BJ (cell line): ENCODE measurements at places on chromosomes 12 and 14.

DNA sequence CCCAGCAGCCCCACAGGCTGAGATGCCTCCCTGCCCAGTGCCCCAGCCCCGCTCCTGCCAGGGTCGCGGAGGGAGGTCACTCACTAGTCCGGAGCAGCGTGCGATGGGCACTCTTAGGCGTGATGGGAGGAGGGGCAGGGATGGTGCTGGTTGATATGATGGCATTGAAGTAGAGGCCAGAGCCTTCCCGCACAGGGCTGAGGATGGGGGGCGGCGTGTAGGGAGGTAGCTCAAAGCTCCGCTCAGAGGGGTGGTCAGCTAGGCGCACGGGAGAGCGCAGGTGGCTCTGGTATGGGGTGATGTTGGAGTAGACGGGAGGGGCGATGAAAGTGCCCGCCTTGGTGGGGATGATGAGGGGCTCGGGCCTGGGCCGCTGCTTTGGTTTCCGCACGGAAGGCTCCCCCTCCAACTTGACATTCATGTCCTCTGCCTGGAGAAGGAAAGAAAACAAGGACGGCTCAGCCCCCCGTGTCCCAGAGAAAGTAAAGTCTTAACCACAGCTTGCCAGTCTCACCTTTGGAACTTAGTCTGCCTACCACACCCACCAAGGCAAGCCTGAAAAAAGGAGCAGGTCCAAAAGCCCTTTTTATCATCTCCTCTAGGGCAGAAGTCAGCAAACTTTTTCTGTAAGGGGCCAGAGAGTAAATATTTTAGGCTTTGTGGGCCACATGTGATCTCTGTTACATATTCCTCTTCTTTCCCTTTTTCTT is 15.5 kb upstream of the PNMA1 start:
- no peak for DNase-seq

- DNase-seq: no peak
Observed at GRCh38 chr14:39472078-39472477, 39.8 kb upstream of the FBXO33 start.

DNA sequence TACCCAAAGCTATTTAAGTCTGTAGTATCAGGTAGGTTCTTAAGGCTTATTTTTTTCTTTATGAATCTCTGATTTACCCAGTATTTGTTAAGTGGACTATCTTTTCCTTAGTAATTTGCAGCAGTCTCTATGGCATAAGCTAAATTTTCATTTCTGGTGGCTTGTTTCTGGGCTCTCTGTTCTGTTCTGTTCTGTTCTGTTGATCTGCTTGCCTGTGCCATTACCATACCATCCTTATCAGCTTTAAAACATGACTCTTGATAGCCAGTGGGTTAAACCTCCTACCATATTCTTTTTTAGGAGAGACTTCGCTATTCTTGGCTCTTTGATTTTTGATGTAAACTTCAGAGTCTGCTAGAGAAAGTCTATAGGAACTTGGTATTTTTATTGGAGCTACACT is 46.8 kb downstream of the PCNX1 start:
- DNase-seq: no peak

DNA sequence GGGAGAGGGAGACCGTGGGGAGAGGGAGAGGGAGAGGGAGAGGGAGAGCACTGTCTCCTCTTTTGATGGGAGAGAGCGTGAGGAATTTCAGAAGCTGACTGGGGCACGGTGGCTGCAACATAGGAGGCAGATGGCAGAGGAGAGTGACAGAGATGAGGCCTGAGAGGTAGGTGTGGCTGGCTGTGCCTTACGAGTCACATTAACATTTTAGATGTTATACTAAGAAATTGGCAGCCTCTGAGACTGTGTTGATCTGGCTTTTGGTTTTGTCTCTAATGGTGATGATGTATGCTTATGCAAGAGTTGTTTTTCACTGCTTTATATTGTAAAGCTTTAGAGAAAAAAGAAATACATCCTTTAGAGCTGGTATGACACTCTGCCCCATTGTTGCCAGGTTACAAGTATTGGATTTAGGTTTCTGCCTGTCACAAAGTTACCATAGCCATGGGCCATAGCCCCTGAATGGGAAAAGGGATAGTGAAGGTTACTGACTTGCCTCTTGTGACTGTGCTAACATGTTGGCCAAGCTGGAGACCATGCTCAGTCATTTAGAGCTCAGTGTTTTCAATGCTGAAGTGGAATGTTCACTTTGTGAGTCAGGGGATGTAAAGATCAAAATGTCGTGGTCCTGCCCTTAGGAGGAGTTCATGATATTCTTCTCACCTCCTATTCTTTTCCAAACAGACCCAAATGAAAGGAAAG is 186.2 kb downstream of the SYNE2 start:
- no peak for DNase-seq

GRCh38 chr12:132100306-132101065 is 43.6 kb downstream of the DDX51 start:
- DNase-seq: no peak

DNA sequence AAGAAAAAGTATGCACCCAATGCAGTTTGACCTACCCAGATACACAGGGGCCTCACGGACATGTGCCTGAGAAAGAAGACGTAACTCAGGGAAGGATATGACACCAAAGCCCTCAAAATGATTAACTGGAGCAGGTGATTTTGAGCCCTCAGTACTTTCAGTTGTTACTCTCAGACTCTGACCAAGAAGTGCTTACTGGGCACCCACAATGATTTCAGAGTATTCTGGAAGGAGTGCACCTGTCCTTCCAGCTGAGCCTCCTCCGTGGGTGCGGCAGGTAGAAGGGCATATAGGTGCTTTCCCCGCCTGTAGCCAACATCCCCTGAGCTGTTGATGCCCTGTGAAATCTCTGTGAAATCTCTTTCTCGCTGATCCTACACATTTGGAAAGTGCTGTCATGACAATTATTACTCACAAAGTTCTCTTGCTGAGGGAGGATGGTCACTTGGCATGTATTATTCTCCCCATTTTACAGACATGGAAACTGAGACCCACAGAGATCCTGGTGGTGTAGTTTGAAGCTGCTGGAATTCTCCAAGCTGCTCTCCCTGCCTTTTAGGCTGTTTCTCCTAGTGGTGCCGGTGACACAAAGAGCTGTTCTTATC is 154.3 kb upstream of the CCND2 start:
- no peak for DNase-seq

- no peak for DNase-seq
Observed at GRCh38 chr14:100791348-100791735, 34.6 kb upstream of the MEG3 start.

GRCh38 chr12:65765436-65765813 is 58.9 kb upstream of the HMGA2 start:
- DNase-seq: no peak

DNA sequence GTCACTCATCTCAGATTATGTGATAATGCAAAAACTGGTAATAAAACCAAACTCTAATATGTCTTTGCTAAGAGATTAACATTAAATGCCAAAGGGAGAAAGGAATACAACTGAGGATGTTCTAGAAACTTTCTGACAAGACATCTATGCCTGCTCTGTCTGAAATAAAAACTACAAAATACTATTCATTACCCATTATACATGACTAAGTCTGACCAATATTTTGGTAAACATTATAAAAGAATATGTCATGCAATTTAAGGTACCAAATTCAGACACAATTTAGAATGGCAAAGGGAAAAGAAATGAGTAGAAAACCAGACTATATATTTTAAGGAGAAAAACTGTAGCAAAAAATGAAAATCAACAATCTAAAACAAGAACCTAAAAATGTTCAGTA is 39.5 kb downstream of the UBR7 start:
- no peak for DNase-seq

DNA sequence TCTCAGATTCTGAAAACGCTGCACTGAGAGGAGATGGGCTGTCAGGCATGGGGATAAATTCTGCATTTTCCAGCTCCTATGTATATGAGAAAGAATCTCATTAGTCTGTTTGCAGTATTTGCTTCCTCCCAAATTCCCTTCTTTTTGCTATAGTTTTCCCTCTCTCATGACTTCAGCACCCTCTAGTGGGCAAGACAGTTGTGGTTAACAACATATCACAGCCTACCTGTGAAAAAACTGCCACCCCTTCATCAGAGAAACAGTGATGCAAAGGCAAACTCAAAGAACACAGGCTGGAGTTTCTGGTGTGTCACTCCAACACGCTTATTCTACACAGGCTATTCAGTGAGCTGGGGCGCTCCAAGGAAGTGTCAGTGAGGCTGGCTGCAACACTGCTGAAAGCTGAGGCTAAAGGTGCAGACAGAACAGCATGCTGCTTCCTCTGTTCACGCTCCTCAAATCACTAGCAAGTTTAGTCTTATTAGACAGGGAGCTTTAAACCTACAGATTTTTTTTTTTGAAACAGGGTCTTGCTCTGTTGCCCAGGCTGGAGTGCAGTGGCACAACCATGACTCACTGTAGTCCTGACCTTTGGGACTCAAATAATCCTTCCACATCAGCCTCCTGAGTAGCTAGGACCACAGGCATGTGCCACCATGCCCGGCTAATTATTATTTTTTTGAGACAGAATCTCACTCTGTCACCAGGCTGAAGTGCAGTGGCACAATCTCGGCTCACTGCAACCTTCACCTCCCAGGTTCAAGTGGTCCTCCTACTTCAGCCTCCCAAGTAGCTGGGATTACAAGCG is 19.3 kb downstream of the ZC2HC1C start:
- no peak for DNase-seq

DNA sequence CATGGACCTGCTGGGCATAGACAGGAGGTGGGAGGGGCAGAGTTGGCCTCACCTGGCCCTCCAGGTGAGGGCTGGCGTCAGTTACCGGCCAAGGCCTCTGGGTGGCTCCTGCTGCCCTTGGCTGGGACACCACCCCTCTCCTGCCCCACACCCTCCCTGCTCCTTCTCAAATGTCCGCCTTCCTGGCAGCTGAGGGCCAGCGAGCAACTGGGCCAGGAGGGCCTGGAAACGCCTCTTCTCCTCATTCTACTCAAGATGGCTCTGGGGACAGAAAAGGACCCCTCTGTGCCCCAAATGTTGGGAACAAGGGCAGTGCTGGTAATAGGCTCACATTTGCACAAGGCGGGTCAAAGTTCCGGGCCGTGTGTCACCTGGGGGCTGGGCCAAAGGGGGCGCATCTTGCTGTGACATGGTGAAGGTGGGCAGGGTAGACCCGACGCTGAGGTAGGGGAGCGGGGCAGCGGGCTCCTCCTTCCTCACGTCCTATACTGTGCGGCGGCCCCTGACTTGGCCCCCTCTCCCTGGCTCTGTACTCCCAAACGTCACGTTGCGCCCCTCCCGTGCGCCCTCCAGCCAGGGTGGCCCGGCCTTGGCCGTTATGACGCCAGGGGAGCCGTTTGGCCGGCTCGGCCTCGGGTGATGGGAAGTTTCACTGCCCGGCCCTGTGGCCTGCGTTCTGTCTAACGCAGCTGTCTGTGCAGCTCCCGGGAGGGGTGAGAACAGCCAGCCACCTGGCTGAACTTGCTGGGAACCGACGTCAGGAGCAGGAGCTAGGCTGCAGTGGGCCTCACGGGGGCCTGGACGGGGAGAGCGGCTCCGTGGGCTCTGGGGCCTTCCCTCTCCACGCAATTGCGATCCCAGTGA is 18.0 kb upstream of the DLK1 start:
- DNase-seq: no peak

GRCh38 chr12:19227190-19227879 is 97.8 kb downstream of the PLEKHA5 start:
- no peak for DNase-seq

- DNase-seq: no peak
Observed at GRCh38 chr12:56242986-56243385, 13.1 kb downstream of the SLC39A5 start.

DNA sequence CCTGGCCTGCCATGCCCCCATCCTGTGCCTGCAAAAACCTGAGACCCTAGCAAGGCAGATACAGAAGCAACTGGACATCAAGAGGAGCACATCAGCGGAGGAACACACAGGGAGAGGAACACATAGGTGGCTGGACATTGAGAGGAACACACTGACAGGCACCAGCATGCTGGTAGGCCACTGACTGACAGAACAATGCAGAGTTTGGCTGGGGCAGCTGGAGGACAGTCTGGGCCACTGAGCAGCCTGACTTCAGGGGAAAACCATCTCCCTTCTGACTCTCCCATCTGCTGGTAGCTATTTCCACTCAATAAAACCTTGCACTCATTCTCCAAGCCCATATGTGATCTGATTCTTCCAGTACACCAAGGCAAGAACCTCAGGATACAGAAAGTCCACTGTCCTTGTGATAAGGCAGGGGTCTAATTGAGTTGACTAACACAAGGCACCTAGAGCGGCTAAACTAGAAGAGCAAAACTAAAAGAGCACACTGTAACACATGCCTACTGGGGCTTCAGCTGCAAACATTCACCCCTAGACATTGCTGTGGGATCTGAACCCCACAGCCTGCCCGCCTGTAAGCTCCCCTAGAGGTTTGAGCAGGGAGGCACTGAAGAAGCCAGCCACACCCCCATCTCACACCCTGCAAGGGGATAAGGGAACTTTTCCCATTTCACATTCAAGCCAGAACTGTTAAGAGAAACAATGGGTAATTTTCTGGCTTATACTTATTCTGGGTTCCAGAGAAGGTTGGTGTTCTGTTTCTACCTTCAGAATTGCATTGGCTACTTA is 22.1 kb downstream of the CLECL1 start:
- DNase-seq: no peak

DNA sequence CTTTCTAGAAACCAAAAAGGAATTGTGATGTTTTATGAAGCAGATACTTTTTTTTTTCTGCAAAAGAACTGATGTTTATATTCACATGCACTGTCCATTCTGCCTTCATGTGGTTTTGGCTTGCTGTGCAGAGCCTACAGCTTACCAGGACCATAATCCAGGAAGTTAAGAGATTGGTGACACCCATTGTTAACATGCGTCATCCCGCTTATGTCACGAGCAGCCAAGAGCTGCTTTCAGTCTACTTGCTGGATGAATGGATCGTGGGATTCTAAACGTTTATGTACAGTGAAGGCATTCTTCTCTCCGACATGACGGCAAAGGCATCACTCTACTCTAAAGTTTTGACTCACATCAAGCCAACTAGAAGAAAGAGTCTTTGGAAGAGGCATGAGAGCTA is 76.6 kb downstream of the PAX9 start:
- DNase-seq: no peak

- no peak for DNase-seq
Observed at GRCh38 chr14:105272623-105273022, 24.3 kb downstream of the BTBD6 start.

DNA sequence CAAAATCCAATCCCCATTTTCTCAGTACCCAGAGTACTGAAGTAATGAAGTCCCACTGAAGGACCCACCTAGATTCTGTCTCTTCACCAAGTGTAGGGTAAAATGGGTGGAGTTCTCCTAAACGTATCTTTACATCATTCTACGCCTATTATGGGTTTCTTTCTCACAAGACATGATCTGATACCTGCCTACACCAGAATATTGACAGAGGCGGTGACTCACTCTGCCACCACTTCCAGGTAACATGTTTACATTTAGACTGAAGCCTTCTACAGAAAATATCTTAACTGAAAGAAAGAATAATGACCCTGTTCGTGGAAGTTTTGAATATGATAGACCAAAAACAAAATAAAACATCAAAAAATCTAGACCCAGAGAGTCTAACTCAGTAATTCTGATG is 89.8 kb downstream of the BTG1 start:
- DNase-seq: no peak

- DNase-seq: peak; percentile 66
Observed at GRCh38 chr14:58639842-58640484, 2.2 kb downstream of the DACT1 start.
